ENCODE measurements at places on chromosomes 1 and 21. TPM values are rescaled to one million over a fixed set of nuclear protein-coding genes. Genes with fewer than 3 reads are reported as not detected.

DNA sequence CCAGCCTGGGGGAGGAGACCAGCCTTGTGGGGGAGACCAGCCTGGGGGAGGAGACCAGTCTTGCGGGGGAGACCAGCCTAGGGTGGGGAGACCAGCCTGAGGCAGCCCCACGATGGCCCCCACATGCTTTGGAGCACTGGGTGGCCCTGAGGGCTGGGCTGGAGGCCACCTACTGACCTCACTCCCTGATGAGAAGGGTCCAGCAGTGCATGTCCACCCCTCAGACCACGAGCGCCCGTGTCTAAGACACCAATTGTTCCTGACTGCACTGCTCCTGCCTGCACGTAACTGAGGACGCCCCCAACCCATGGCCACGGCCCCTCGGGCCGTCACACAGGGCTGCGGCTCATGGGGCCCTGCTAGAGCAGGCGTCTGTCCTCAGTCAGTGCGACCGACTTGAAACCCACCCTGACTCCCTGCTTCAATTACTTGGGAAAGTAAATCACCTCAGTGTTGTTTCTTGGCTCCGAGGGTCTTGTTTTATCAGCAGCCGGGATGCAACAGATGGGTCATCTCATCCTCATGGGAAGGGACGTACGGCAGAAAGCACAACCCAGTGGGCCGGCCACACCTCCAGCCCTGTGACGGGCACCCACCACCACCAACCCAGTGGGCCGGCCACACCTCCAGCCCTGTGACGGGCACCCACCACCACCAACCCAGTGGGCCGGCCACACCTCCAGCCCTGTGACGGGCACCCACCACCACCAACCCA lies at the start of gene SPATC1L:
Gene SPATC1L, minus strand, starts transcription at position 550 of the 715 bp plus-strand sequence. CDS start 1,643 bp downstream, outside the sequence.
- peak; percentile 77 for DNase-seq

DNA sequence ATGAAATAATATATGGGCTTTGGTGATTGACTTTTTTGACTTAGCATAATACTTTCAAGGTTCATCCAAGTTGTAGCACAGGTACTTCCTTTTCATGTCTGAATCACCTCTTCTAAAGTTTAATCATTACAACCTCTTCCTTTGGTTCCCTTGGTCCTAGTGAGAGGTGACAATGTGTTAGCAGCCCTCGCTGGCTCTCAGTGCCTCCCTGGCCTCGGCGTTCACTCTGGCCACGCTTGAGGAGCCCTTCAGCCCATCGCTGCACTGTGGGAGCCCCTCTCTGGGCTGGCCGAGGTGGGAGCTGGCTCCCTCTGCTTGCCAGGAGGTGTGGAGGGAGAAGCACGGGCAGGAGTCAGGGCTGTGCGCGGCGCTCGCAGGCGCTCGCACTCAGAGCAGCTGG lies 13.0 kb upstream of the RCAN3 start:
- DNase-seq: no peak

Gene DLGAP3
- polyA plus RNA-seq: 24.0 TPM

- no peak for DNase-seq
Measured at GRCh38 chr1:221029981-221030649, 150.9 kb downstream of the HLX start.

- DNase-seq: no peak
Measured at GRCh38 chr1:10833630-10834557, 37.4 kb upstream of the CASZ1 start.

Gene ANGPTL3
- polyA plus RNA-seq: not detected

DNA sequence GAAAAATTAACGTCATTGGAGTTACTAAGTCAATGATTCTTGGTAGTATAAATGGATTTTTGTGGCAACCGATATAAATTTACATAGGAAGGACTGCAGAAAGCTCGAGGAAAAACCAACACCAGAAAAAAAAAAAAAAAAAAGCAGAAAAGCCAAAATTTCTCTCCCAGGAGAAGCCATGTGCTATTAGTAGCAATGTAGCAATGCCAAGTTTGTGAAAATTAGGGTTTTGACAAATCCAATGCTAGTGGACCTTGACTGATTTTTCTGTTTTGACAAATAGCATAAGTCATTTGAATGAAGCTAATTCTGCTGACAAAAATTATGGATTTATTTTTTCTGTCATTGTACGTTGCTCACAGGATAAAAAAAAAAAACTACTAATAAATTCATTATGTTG lies 1561.9 kb downstream of the MRPL39 start:
- DNase-seq: no peak

Gene C1orf87
- polyA plus RNA-seq: not detected

Gene ACTN2
- 7.3 TPM for polyA plus RNA-seq

DNA sequence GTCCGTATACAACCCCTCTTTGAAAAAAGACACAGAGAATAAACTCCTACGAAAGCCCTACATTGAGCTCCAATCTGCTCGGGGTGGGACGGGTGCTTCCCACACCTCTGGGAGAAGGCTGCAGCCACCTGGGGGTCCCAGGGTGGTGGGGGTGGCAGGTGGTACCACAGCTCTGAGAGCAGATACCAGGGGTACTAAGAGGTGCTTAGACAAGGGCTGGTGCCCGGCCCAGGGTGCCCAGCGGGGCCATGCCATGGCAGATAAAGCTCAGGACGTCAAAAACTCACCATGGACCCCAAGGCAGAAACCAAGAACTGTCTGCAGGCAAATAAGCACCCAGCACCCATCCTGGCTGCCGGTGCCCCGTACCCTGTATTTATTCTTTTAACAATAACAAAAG lies 75.1 kb downstream of the SPSB1 start:
- DNase-seq: no peak

- DNase-seq: no peak
Measured at GRCh38 chr1:230212405-230212936, 145.4 kb downstream of the GALNT2 start.

Gene MYBPH
- not detected for polyA plus RNA-seq

Gene FCER1G
- polyA plus RNA-seq: 38.4 TPM

- no peak for DNase-seq
Measured at GRCh38 chr1:230614121-230614520, 28.2 kb upstream of the COG2 start.

DNA sequence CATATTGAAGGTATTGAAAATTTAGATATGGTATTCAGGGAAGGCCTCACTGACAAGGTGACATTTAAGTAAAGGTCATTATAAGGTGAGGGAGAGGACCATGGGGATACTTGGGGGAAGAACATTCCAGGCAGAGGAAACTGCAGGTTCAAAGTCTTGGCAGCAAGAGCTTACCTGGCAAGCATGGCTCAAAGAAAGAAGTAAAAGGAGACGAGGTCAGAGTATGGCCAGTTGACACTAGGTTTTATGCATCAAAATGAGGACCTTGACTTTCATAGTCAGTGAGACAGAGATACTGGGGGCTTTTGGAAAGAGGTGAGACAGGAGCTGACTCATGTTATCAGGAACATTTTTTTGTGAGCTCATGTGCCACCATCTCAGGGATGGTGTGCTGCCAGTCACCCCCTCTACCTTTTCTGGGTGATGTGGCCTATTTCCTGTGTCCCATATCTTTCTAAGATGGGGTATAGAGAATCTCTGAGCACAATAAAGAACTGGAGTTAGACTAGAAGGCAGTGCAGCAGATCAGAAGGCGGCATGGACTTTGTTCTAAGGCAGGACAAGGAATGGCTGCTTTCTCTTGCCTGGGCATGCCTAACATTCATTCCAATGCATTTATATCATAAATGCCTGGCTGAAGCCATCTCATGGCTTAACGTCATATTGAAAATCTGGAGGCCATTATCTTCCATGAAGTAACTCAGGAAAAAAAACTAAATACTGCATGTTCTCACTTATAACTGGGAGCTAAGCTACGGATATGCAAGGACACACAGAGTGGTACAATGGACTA lies 406.7 kb downstream of the NTNG1 start:
- no peak for DNase-seq

- no peak for DNase-seq
Measured at GRCh38 chr1:203478986-203479385, 3.4 kb downstream of the PRELP start.

GRCh38 chr1:76835203-76835602 lies 32.1 kb upstream of the ST6GALNAC5 start:
- no peak for DNase-seq

GRCh38 chr1:17768651-17769241 lies 13.6 kb downstream of the ACTL8 start:
- DNase-seq: no peak

Gene HES4
- polyA plus RNA-seq: 4.9 TPM

- DNase-seq: no peak
Measured at GRCh38 chr21:31908106-31909031, 35.5 kb downstream of the HUNK start.
